Hair follicular keratinocyte (primary cell): ENCODE measurements at places on chromosomes 3 and 15. TPM values are rescaled to one million over a fixed set of nuclear protein-coding genes. Genes with fewer than 3 reads are reported as not detected.

The ONECUT1 gene
- total RNA-seq: 0.08 TPM in 1 of 2 replicates, not detected in the other

The ZMAT3 gene
- total RNA-seq: 7.5 and 11.6 TPM in 2 replicates

The OXTR gene
- total RNA-seq: 0.16 and 0.61 TPM in 2 replicates

The C3orf80 gene
- not detected in 2 replicates for total RNA-seq

The CHL1 gene
- total RNA-seq: 0.08 and 0.47 TPM in 2 replicates

The TCTA gene
- 8.2 and 17.5 TPM in 2 replicates for total RNA-seq

The CAMP gene
- total RNA-seq: 0.62 TPM in 1 of 2 replicates, not detected in the other

The GRM7 gene
- not detected in 2 replicates for total RNA-seq

The SCN11A gene
- total RNA-seq: not detected in 2 replicates

The NDUFB4 gene
- 130 and 138 TPM in 2 replicates for total RNA-seq

The TGM4 gene
- total RNA-seq: 0.08 and 0.16 TPM in 2 replicates

The GOLGA6D gene
- total RNA-seq: not detected in 2 replicates

The IGF1R gene
- total RNA-seq: 15.8 and 33.6 TPM in 2 replicates
